ENCODE measurements at places on chromosomes 3 and 15.

DNA sequence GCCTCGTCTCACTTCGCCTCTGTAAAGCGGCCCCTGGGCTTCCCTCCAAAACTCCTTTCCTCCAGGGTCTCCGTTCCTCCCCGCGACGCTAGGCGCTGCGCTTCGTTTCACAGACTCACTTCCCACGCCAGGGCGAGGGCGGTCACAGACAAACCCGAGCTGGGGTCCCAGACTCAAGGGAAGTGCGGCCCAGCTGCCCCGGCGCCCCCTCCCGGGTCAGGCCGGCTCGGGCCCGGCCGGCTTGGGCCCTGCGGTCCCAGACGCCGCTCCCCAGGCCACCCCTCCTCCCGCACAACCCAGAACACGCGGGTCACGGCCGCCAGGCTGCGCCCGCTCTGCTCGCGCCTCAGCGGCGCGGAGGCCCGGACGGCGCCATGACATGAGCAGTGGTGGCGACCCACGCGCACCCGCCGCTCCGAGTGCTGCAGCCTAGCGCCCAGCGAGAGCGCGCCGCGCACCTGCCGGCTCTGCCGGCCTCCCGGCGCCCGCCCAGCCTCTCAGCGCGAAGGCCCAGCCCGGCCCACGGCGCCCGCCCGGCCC lies 547 bp downstream of the NUP210 start:
- no peak for DNase-seq

GRCh38 chr15:63942486-63943365 lies 103.6 kb downstream of the DAPK2 start:
- DNase-seq: peak; percentile 63

DNA sequence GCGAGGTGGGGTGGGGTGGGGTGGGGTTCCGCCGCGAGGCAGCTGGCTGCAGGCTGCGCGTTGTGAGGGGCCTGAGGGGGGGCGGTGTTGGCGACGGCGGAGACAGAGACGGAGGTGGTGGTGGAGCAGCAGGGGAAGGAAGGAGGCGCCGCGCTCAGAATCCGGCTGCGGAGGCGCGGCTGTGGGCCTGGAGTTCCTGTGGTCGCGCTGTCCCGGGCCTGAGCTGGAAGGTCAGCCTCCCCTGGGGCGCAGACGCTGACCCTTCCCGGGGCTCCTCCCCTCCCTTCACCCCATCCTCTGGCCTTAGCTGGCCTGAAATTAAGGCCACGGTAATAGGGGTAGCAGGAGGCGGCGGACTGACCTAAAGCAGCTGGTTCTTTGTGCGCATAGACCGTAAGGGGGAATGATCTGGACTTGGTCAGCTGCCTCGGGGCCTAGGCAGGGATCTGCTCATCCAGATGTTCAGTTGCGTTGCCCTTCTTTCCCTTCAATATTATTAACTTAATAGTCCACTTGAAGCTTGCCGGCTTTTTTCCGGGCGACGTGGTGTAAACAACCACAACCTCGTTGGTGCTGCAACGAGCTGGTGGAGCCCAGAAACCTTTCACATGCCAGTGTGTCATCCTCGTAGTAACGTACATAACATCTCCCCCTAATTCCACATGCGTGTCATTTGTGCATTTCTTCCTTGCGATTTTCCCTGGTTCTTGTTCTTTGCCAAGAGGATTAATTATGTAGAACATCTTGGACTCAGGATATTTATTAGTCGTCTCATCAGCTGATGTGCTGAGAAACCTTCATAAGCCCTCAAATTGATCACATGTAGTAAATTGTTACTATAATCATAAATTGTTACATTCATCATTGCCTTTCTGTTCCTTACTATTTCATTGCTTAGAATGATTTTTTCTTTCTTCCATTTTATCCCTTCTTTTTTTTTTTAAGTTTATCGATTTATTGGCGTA lies 626 bp downstream of the SEC62 start:
- no peak for DNase-seq

DNA sequence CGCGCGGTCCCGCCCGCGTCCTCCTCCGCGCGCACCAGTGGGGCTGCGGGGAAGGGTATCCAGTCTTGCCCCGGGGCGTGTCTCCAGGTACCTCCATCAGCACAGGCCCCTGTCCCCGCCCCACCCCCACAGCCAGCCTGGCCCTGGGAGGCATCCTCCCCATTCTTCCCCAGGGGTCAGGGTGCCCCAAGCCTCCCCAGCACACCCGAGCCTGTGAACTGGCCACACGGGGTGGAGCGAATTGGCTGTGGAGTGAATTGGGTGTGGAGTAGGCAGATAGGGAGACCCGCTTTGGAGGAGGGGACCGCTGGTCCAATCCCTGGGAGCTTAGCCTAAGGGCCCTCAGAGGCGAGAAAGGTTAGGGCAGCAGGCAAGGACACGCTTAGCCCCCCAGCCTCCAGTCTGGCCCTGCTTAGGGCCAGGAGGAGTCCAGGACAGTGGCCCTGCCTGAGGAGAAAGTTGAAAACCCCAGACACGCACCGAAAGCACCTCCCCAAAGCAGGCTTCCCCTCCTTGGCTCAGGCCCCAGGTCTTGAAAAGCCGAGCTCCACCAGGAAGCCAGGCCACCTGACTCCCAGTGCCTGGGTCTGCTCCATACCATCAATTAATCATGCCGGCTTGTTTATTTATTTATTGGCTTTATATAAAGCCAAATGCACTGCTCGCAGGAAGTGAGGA lies 107.7 kb upstream of the SLC6A11 start:
- no peak for DNase-seq

DNA sequence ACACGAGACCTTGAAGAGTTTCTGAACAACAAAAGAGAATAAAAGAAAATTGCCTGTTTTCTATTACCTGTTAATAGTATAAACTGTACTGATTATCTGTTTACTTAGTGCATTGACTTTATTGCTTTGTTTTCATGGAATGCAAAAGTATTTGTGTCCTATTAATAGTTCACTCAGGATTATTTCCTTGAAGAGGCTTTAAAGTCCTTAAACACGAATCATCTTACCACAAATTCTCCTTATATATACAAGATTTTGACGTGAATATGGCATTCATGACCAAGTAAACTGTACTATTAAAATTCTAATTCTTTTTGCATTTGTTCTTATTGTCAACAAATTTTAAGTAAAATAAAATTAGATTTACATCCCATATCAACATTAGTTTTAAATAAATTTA lies 513.0 kb downstream of the NTRK3 start:
- DNase-seq: no peak

DNA sequence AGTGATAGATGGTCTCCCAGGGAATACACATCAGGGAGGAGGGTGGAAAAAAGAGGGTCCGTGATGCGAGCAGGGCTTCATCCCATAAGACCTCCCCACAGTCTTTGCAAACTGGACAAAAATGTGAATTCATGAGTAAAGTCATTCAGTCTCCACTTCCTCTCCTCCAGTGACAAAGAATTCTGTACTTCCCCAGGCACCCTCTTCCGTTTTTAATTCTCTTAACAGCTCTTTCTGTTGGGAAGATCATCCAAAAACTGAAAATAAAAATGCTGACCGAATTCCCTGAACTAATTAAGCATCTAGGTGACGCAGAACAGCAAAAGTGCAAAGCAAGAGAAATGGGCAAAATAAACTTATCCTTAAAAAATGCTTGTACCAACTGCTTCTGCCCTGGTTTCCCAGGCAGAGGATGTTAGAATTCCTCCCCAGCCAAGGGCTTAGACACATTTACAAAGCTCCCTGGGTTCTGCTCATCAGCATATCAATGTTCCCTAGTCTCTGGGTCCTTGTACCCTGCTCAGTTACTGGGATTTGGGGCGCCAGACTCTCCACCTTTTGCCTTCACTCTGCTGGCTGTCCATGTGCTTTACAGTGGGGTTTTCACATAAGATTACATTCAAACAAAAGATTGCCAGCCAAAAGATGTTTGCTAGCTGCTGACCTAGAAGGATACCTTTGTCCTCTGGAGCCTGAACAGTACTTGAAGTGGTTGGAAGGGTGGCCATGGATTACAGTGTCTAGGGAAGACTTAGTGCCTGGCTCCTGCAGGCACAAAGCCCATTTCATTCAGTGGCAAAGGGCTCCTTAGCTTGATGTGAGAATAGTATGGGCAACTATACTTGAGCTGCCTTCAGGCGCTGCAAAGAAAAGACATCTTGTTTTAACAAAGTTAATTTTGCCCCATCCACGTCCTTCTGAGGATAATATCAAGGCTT lies 69.4 kb downstream of the ARNT2 start:
- DNase-seq: no peak

DNA sequence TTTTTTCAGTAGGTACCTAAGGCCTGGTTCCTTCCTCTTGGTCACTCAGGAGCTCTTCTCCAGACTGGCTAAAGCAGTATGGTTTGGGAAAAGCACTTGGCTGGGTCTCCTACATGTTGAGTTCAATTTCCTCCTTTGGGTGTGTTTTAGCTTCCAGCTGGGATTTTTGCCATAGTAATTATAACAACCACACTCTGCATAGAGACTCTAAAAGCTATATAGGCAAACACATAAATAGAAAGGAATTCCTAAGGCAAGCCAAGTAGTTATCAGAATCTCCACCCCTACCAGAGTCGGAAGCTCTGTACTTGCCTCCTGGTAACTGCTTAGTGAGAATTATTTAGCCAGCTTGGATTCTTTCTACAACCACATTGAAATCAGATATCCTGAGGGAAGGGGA lies 48.6 kb downstream of the FOXL2 start:
- DNase-seq: no peak

DNA sequence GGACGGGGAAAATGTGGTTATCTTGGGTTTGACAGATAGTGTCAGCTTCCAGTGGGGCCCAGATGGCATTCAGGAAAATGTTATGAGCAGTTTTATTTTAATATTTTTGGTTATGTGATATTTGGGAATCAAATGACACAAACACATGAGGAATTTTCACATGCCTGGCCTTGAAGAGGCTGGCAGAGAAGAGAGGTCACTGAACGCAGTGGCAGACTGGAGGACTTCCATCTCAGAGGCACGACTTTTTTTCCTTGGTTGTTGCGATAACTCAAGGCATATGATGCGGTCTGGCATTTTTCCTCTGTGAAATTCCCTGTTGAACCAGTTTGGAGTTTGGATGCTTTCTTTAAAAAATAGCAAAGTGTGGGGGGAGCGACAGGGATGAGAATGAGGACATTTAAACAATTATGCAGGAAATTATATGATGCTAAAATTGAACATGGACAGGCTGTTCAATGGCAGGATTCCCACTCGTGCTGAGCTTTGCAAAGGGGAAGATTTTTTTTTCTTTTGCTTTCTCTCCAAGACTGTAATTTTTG lies 36.9 kb upstream of the ARPP21 start:
- no peak for DNase-seq

- no peak for DNase-seq
Measured at GRCh38 chr15:101255051-101255395, 3.2 kb upstream of the CHSY1 start.

DNA sequence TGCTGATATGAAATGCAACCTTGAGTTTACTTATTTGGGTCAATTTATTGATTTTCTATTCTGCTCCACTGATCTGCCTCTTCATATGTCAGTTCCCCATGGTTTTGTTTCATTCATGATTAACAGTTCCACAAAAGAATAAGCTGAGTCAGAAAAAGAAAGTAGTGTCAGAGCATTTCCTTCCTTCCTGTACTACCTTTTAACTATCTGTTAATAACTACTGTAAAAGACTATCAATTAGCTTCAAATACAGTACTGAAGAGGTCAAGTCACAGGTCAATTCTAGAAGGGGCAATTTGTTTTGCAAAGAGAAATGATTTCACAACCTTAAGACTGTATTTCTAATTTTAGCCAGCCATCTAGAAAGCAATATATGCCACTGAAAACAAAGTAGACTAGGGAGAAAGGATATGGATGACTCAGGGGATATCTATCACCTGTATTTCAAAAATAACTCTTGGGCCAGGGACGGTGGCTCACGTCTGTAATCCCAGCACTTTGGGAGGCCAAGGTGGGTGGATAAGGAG lies 129.5 kb downstream of the TFDP2 start:
- DNase-seq: no peak
